ENCODE measurements at places on chromosomes 6 and 20.
A peak's percentile ranks its signal among the peaks of the same experiment; 100 is the strongest.

GRCh38 chr20:35087791-35088190 is 4.8 kb downstream of the TRPC4AP start:
- DNase-seq, result no peak

DNA sequence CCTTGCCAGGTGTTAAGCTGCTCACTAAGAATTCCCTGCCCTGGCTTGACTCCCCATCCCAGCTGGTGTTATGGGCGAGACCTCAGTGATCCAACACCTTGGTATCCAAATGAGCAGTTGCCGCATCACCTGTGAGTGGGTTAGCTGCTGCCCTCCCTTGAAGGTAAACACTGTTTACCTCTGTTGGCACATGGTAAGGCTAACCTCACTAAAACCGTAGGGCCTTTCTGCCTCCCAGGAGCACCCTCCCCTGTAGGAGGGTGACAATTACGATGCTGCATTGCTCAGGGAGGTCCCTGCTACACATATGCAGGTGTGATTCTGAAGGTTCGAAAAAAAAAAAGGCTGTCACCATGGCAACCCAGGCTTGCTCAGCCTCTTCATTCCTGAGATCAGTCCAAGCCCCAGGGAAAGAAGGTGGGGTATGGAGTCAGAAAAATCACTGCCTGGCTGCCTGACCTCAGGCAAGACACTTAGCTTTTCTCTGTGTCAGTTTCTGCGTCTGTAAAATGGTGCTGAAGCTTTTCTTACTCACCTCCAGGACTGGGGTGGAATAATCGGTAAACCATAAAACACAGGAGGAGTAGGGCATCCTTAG is 19.5 kb downstream of the PNPLA1 start:
- no peak for DNase-seq

GRCh38 chr6:79949233-79949632 is 1.9 kb upstream of the ELOVL4 start:
- no peak for DNase-seq

DNA sequence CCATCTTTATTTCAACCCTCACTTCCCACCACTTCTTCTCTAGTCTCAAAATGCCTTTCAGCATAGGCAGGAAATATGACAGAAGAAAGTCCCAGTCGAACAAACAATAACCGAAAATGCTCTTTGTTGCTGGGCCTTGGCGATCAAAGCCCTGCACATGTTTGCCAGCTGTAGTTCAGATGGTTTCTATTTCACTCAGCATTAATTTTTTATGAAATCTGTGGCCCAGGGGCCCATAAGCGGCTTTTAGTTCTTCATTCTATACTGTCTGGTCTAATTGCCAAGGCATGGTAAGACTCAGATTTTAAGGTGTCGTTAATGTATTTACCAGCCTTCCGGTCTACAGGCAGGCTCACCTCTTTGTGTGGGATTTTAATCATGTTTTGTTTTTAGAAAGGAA is 10.9 kb upstream of the F13A1 start:
- no peak for DNase-seq

DNA sequence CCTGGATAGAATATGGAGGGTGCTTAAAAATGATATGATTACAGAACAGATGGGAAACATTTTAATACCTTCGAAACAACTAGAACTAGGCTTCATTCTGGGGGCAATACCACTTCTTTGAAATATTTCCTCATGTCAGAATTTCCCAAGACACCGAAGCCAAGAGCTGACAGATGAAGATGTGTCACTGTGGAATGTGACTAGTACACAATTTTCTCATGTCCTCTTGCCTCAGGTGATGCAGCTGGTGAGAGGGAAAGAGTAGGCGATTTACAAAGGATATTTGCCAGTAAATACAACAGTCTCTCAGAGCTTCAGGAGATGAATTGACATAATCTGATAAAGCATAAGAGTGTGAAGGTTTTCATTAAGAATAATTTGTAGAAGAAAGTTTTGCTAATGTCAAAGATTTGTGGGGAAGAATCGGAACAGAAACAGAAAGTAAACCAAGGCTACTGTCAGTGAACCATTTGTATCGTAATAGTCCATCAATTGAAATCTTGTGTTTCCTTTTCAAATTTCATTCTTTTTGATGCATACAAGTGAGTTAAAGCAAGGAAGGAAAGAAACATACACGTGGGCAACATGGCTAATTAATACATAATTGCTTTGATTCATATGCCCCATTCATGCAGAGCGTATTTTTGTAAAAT is 164.7 kb upstream of the CCN2 start:
- DNase-seq, result no peak

GRCh38 chr6:101545191-101545590 is 151.7 kb downstream of the GRIK2 start:
- DNase-seq, result no peak

GRCh38 chr6:16947375-16948015 is 154.4 kb upstream of the STMND1 start:
- peak; percentile 42 for DNase-seq

Measured in GOT3 (cell line).